ENCODE measurements at places on chromosomes 13 and 19.

DNA sequence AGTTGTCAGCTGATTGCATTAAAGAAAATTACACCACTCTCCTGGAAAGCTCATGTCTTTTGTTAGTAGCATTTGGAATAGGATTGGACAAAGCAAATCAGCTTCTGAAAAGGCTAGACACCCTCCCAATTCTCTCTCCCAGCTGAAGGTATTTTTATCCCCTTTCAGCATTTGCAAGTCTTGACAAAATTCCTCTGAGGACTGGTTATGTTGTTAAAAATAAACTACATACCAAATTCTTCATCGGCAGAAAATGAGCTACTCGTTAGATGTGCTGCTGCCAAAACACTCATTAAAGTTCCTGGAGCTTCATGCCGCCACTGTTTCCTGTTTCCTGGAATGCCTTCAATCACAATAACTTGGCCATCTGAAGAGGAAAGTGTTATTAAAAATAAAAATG, 37.1 kb downstream of the UTP14C start:
- DNase-seq = no peak

GRCh38 chr13:84445776-84446175, 563.5 kb upstream of the SLITRK1 start:
- no peak for DNase-seq

GRCh38 chr13:27997904-27998522, 9.5 kb upstream of the URAD start:
- no peak for DNase-seq

GRCh38 chr13:40664350-40665125, 1.9 kb downstream of the FOXO1 start:
- DNase-seq = peak; percentile 59

DNA sequence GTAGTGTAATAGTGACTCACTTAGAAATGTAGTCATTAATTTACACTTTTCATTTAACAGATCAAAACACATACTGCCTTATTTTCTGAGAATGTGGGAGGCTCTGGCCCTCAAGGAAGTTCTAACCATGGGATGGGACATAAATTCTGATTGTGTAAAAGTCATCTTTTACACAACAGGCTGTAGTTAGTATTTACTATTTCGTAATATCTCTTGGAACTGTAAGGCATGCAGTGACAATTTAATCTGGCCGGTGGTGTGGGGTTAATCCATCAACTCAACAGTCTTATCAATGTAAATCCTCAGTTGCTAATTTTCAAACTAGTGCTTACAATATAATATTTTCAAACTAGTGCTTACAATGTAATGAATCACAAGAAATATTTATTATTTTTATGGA, 1599.2 kb downstream of the EFNB2 start:
- no peak for DNase-seq

GRCh38 chr19:3653081-3653795, 26.6 kb upstream of the CACTIN start:
- no peak for DNase-seq

- DNase-seq = no peak
Measured at GRCh38 chr13:73608711-73609485, 525.3 kb downstream of the KLF12 start.

DNA sequence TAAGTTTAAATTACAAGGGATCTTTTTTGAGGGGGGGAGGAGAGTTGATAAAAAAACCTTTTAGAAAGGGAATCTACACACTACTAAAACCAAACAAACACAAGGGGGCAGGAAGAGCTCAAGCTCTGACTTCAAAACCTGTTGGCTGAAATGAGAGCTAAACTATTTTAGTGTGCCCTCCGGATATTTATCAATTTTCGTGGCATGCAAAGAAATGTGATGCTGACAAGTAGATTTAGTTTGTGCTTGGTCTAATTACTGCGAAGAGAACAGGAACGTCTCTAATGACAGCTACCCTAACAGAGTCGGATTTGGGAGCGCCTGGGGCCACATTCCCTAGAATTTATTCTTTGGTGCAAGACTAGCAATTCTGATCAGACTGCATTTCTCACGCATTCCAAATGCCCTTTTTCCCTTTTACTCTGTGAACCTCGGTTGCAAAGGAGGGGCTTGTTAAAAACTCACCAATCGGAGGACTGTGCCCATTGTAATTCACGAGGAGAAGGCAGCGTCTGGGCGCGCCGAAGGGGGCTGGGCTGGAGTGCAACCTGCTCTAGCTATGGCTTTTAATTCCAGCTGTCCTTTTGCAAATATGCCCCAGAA, 802 bp upstream of the FREM2 start:
- DNase-seq = no peak

- DNase-seq = no peak
Measured at GRCh38 chr19:35116072-35116801, 614 bp downstream of the FXYD3 start.

DNA sequence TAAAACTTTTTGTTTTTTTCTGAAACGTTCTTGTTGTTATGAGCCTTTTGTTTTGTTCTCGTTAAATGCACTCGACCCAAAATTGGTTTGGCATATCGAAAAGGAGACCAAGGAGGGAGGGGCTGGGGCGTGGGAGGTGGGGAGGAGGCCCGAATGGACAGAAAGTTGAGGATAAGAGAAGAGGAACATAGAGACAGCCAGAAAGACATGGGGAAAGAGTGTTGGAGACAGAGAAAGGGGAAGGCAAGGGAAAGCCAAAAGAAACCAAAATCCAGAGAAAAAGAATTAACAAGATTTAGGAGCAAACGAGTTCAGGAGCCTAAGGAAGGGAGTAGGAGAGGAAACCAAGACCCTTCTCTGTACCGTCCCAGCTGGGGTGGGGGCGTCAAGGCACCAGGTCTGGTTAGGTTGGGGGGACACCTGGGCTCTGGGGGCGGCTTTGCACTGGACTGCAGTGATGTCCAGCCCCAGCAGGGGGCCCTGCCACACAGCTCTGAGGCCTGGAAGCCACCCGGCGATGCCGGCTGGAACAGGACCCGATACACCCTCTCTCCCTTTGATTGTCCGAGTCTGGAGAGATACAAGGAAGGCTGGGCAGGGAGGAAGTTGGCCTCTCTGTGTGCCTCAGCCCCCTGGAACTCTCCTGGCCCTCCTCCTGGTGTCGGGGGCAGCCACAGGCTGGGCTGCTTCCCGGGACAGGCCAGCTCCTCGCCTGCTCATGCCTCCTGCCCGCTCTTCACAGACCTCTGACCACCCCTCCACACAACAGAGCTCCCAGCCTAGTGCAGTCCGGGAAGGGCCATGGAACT, 11.6 kb upstream of the ASF1B start:
- DNase-seq = peak; percentile 42

DNA sequence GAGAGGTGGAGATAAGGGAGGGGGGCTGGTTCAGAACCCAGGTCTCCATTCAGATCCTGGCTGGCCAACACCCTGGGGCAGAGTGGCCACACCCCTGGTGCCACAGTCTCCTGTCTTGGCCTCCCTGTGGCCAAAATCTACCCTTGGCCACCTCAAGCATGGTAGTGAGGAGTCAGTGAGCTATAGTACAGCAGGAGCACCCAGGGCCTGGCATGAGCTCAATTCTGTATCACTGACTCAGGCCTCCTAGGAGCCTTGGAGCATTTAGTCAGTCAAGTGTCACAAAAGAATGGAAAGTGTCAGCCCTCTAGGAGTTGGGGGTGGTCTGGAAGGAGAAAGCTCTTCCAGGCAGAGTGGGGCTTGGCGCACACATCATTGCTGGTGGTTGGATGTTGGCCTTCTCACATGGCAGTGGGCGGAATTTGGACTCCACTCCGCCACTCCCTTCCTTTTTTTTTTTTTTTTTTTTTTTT, 6.6 kb upstream of the CD79A start:
- DNase-seq = no peak

DNA sequence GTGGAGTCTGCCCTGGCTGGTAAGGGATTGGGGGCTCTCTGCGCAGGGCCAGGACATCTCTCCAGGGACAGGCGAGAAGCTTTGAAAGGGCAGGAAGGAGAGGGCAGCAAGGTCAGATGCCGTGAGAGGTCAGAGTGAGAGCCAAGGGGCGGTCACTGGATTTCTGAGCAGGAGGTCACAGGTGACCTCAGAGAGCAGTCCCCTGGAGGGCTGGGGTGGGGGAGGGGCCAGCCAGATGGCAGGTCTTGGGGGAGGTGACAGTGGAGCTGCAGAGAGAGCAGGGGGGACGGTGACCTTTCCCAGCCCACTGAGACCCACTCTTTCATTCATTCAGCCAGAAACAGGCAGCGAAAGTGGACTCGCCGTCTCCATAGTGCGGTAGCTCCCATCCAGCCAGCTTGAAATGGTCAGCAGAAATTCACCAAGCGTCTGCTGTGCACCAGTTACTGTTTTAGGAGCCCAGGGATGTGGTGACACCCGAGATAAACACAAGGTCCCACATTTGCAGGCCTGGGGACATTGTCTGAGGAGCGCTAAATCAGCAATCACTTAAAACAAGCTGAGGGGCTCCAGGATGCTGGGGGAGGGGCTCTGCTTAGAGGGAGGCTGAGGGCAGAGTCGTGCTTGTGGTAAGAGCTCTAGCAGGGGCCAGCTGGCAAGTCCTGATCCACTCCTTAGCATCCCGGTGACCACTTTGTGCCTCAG, 10.2 kb downstream of the CARM1 start:
- no peak for DNase-seq

- peak; percentile 4 for DNase-seq
Measured at GRCh38 chr13:109569958-109570711, 216.2 kb downstream of the IRS2 start.

GRCh38 chr13:85366759-85367417, 432.3 kb downstream of the SLITRK6 start:
- DNase-seq = no peak

GRCh38 chr13:30074431-30074830, 224.0 kb upstream of the UBL3 start:
- DNase-seq = no peak

- DNase-seq = no peak
Measured at GRCh38 chr19:1295169-1296012, 9.7 kb downstream of the EFNA2 start.

DNA sequence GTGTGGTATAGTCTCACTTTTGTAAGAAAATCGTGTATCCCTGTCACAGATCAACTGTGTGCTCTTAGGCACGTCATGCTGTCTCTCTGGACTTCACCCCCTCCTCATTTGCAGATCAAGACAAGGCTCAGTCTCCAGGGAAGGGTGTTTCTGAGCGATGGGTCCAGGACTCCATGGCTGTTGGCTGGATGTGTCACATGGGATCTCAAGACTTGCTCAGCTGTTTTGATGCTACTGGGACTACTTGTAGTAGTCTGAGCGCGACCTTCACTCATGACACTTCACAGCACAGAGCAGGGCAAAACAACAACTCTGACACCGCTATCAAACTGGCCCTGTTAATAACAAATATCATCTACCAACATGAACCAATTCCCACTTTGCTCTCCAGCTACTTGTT, 36.2 kb downstream of the SMAD9 start:
- DNase-seq = no peak

- DNase-seq = no peak
Measured at GRCh38 chr19:53507523-53508442, 30.2 kb upstream of the ZNF331 start.

DNA sequence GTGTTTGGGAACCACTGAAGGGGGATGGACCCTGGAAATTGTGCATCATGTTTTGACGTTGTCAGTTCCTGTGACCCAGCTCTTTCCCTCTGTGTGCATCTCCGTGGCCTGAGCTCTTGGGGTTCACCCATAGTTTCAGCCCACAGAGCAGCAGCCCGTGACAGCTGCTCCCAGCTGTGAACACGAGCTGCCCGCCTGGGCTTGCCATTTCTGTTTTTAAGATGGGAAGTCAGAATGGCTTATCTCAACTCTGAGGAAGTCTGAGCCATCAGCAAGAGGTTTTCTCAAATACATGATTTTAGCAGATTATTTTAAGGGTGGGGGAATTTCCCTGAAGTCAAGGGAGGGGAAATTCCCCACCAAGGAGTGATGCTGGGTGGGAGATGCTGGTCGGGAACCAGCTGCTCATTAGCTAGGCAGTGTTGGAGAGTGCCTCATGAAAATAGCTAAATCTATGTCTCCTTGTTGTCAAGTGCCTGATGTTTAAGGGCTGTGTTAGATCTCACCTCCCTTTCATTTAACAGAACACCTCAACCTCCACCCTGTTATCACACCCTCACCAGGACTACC, 34.8 kb upstream of the C1QTNF9 start:
- peak; percentile 78 for DNase-seq

GRCh38 chr13:113201815-113202214, 6.7 kb downstream of the PCID2 start:
- DNase-seq = no peak

DNA sequence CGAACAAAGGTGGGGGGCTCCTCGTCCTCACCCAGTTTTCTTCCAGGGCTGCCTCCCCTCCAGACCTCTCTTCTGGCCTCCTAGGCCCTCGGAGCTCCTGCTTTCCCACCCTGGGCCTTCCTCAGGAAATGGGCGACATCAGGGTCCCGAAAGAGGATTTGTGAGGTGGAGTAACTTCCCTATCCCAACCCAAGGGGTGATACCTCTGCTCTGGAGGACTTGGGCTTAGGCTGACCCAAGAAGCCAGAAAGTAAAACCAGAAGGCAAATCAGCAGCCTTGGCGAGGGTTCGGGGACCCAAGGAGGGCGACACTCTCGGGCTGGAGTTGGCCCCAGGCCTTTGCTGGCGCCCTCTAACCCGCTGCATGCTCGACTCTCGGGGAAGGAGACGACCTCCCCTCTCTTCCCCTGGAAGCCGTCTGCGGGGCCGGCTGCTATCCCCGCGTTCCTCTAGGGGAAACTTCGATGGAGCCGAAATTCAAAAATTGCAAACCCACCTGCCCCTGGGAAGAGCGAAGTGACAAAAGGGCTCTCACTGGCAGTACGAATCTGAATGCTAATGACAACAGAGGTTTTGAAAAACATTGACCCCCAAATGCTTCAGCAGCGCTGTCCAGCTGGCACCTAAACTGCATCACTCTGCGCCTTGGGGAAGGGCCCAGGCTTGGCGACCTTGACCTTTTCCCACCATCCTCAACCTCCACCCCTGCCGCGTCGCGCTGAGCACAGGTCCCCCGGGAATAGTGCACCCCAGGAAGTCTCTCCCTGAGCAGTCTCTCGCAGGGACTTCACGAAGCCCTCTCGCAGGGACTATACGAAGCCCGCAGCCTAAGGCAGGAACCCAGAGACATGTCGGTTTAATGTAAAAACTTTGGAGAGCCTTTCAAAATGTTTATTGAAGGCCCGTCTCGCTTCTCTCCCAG, 2.4 kb downstream of the PDX1 start:
- DNase-seq = no peak

GRCh38 chr13:100707818-100708740, 33.5 kb upstream of the TMTC4 start:
- DNase-seq = no peak

GRCh38 chr13:41582027-41582463, 124.7 kb downstream of the RGCC start:
- no peak for DNase-seq

DNA sequence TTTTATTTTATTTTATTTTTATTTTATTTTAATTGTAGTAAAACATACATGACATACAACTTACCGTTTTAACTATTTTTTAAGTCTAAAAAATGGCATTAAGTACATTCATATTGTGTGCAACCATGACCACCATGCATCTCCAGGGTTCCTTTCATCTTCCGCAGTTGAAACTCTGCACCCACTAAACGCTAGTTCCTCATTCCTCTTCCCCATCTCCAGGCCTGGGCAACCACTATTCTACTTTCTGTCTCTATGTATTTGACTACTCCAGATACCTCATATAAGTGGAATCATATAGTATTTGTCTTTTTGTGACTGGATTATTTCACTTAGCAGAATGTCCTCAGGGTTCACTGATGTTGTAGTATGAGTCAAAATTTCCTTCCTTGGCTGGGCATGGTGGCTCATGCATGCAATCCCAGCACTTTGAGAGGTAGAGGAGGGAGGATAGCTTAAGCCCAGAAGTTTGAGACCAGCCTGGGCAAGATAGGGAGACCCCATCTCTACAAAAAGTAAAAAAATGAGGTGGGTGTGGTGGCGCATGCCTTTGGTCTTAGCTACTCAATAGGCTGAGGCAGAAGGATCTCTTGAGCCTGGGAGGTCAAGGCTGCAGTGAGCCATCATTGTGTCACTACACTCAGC, 55.7 kb upstream of the ZNF507 start:
- DNase-seq = no peak

Data from stimulated activated CD4-positive, alpha-beta T cell treated with anti-CD3 and anti-CD28 coated beads, Interleukin-4, amount 100 ng/mL, for 4 hours (primary cell).